ENCODE measurements at places on chromosomes 5 and 9.

DNA sequence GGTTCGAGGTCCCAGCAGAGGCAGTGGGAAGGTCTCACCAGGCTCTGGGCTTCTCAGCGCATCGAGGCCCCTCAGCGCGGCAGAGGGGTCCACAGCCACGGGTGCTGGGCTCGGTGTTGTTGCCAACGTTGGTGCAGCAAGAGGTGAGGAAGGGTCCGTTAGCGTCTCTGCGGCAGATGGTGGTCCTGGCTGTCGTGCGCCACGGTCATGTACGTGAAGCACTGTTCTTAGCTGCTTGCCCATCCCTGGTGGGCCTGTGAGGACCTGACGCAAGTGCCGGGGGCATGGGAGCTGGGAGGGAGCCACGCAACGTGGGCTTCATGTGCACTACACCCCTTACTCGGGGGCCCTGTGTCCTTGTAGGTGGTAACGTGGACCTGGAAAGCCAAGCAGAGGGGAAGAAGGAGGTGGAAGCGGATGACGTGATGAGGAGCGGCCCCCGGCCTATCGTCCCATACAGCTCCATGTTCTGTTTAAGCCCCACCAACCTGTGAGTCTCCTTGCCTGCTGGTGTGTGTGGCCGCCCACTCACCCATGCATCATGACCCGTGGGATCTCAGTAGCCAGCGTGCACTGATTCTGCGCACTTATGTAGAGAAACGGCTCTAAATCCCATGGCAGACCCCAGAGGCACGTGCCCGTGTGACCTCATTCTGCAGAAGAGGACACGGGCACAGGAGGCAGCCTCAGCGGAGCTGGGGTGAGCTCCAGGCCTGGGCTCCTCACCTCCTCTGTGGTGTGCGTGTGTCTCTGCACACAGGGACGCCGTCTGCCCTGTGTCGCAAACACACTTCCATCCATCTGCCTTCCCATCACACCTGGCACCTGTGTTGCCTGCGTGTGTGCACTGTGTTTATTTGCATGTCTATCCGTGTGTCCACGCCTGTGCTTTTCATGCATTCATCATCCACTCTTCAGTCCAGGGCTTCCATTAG lies 166.1 kb downstream of the CACNA1B start:
- DNase-seq = no peak

GRCh38 chr9:27719711-27720110 lies 146.4 kb upstream of the C9orf72 start:
- DNase-seq = no peak

DNA sequence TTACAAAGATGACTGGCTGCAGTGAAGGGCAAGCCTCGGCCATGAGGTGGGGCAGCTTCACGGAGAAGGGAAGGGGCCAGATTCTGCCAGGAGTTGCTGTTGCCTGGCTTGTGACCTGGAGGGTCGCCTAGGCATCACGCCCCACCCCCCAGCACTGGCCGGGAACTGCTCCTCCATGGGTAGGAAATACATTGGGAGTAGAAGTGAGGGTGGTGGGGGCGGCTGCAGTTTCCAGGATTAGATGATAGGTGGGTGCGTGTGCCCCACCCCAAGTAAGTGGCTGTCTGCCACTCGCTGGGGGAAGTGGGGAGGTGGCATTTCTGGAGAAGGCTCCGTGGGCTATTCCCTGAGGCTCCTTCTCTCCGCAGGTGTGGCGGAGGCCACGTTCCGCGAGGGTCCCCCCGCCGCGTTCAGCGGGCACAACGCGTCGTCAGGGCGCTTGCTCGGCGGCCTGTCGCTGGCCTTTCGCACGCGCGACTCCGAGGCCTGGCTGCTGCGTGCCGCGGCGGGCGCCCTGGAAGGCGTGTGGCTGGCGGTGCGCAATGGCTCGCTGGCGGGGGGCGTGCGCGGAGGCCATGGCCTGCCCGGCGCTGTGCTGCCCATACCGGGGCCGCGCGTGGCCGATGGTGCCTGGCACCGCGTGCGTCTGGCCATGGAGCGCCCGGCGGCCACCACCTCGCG lies 16.9 kb downstream of the CRB2 start:
- no peak for DNase-seq

GRCh38 chr9:13587571-13587970 lies 308.1 kb upstream of the MPDZ start:
- no peak for DNase-seq

GRCh38 chr9:77847059-77847499 lies 184.5 kb downstream of the GNAQ start:
- DNase-seq = no peak

DNA sequence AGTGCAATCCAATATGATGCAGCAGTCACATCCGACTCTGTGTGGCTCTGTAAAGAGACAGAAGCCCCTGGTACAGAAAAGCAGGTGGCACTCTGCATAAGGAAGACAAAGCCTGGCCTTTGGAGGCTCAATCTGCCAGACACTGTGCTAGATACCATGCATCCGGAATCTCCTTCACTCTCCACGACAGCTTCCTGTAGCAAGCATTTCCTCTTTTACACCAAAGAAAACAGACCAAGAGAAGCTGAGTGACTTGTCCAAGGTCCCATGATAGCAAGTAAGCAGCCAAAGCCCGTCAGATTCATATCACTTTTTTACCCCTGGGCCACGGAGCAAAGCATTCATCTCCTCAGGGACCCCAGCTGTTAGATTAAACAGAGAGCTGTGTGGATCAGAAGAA lies 64.2 kb upstream of the SMIM23 start:
- DNase-seq = no peak

DNA sequence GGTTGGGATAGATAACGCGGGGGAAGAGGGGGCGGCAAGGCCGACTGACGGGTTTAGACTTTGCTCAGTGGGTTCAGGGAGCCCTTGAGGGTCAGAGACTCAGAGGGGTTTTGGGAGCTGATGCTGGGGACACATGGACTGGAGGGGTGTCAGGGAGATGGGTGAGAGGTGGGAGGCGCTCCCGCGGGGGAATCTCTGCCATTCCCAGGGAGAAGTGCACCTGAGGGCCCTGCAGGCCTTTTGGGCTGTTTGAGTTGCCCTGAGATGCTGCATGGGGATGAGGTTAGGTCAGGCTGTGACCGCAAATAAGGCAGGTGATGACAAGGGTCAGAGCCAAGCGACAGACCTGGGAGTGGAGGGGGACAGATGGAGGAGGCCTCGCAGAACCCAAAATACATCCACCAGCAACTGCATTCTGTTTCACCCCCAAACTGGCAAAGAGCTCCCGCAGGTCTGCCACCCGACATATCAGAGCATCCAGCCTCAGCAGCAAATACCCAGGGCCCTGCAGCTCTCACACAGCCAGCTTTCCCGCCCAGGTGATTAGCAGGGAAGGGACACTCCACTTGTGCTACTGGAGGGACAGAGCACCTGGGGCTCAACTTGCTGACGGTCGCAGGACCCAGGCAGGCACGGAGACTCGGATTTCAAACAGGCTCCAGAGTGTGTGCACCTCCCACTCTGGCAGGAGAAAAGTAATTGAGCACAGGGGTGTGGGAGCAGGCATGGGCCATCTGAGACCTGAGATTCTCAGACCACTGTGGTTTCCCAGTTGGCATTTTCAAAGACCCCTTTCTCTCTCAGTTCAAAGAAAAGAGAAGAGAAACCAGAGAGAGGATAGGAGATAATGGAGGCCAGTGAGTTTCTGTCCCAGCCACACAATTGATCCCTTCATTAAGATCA lies 26.4 kb downstream of the TMOD1 start:
- DNase-seq = no peak

GRCh38 chr9:84002344-84002743 lies 21.7 kb downstream of the RMI1 start:
- no peak for DNase-seq

GRCh38 chr5:25448190-25448621 lies 803.4 kb upstream of the CDH10 start:
- DNase-seq = no peak

DNA sequence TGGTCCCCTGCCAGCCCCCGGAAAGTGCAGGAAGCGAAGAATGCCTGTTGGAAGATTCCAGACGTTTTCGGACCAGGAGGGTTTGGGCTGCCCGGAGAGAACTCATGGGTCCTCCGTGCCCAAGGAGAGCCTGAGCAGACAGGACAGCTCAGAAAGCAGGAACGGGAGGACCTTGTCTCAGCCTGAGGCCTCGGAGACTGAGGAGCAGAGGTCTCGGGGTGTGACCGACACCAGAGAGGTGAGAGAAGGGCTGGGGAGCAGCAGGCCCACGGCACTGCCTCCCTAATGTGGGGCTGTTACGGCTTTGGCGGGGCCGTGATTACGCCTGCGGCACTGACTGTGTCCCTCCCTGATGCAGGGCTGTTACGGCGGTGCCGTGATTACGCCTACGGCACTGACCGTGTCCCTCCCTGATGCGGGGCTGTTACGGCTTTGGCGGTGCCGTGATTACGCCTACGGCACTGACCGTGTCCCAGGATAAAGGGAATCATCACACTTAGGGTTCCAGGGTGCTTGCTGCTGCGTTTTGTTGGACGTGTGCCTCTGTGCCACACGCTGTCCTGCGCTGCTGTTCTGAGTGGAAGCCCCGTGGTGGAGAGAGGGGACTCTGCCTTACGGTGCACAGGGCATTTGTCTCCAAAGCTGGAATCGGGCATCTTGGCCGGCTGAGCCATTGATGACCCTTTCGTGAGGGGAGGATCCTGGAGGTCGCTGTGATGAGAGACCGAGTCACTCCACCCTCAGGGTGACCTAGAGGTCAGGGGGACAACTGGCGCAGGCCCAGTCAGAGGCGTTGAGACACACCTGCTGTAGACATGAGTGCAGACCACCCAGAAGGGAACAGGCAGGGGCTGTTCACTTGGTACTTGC lies 25.7 kb downstream of the CEP72 start:
- no peak for DNase-seq

DNA sequence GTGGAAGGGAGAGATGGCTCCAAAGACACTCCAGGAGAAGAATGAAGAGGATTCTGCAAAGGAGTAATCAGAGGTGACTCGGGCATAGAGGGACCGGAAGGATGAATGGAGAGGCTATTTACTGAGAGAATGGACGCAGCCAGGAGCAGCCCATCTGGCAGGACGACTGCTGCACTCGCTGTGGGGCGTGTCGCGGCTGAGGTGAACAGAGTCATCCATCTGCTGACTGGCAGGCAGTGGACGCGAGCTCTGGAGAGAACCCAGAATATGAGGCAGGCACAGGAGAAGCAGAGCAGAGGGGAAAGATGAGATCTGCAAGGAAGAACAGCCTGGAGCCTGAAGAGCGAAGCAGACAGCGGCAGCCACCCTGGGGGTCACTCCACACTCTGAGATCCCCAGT lies 16.4 kb downstream of the FGF1 start:
- DNase-seq = no peak

DNA sequence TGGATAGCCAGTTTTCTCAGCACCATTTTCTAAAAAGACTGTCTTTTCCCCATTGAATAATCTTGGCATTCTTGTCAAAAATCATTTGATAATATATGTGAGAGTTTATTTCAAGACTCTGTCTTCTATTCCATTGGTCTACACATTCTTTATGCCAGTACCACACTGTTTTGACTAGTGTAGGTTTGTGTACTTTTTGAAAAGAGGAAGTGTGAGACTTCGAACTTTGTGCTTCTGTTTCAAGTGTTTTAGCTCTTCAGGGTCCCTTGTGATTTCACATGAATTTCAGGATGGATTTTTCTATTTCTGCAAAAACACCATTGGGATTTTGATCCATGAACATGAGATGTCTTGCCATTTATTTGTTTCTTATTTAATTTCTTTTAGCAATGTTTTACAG lies 78.5 kb upstream of the ALDH1A1 start:
- DNase-seq = no peak

Data from OCI-LY7 (cell line).